Hypothalamus (tissue), 51 donors: ENCODE measurements at places on chromosomes 3 and 15.

DNA sequence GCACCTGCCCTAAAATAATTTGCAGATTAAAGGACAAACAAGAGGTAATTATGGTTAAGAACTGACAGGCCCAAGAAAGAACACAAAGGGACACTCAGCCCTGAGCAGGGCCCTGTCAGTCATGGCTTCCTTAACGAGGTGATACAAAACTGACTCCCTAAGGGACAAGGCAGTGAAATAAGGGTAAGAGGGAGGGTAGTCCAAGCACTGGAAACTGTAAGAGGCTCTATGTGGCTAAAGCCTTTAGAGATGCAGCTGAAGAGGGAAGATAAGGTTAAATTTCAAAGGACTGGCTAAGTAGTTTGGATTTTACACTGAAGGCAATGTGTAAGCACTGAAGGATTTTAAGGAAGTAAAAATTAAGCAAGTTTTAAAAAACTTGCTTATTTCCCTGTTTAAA is 3.9 kb downstream of the ATR start:
- no peak for DNase-seq

DNA sequence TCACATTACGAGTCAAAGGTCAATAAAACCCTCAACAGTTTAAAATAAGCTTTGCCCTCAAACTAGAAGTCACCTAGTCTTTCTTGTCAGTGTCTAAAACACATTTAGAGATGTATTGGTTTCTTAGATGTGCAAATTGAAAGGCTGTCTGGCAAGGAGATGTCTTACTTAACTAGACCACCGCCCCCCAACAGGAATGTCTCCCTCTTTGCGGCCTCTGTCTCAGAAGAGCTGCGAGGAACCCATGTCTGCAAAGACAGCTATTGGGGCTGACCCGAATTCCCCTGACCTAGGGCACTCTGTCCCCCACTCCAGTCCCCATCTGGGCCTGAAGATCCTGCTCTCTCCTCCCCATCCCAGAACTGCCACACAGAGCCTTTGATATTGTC is 46.3 kb downstream of the ZIC4 start:
- no peak for DNase-seq

- no peak for DNase-seq
Observed at GRCh38 chr15:35293353-35294130, 208.4 kb upstream of the NANOGP8 start.

DNA sequence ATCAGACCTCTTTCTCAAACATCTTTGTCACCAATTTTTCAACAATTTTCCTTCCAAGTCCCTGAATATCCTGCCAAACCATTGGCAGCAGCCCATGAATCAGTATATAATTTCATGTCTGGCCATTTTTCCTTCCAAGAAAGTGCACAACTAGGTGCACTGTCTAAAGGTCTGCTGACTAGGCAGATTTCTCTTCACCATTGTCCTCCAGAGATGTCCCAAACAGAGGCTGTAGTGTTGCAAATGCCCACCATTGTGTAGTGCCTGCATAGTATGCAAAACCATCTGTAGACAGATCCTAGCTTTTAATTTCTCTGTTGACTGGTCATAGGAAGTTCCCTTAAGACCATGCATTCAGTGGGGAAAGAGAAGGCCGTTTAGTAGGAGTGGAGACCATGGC is 25.0 kb upstream of the GOLGA6L2 start:
- DNase-seq: no peak

- no peak for DNase-seq
Observed at GRCh38 chr3:78580681-78581080, 1187.1 kb downstream of the ROBO1 start.

DNA sequence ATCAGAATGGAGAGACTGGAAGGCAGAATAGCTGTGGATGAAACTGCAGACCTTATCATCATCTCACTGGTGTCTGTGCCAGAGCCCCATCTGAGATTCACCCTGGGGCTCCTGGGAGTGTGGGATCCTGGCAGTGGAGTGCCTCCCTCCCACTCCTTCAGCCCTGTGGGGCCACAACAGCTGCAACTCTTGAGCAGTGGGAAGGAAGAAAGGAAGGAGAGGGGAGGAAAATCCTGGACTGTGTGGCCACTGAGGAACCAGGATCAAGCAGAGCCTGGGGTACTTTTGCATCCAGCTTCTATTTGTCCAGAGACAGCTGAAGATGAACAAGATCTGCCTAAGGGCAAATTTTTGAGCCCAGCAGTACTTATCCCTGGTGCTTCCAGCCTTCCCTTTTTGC is 13.1 kb upstream of the ALDH1A2 start:
- no peak for DNase-seq

DNA sequence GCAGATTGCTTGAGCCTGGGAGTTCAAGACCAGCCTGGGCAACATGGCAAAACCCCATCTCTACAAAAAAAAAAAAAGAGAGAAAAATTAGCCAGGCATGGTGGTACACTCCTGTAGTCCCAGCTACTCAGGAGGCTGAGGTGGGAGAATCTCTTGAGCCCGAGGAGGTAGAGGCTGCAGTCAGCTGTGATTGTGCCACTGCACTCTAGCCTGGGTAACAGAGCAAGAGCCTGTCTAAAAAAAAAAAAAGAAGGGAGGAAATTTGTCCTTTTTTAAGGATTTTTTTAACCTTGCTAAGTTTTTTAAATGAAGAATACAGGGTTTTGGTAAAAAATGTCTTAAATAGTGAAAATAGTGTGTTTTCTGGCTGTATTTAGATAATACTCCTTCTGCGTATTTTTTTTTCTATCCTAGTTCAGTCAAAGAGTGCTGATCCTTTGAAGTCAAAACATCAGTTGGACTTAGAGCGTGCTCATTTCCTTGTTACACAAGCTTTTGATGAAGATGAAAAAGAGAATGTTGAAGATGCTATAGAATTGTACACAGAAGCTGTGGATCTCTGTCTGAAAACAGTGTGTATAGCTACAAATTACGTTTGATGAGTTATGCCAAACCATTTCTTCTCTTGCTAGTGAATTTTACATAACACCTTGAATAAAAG is 11.1 kb downstream of the CAPN7 start:
- no peak for DNase-seq

- DNase-seq: no peak
Observed at GRCh38 chr3:89372456-89372855, 265.0 kb downstream of the EPHA3 start.

GRCh38 chr3:53191836-53192480 is 30.9 kb downstream of the PRKCD start:
- DNase-seq: no peak

GRCh38 chr3:38210141-38210757 is 44.9 kb downstream of the OXSR1 start:
- DNase-seq: no peak

DNA sequence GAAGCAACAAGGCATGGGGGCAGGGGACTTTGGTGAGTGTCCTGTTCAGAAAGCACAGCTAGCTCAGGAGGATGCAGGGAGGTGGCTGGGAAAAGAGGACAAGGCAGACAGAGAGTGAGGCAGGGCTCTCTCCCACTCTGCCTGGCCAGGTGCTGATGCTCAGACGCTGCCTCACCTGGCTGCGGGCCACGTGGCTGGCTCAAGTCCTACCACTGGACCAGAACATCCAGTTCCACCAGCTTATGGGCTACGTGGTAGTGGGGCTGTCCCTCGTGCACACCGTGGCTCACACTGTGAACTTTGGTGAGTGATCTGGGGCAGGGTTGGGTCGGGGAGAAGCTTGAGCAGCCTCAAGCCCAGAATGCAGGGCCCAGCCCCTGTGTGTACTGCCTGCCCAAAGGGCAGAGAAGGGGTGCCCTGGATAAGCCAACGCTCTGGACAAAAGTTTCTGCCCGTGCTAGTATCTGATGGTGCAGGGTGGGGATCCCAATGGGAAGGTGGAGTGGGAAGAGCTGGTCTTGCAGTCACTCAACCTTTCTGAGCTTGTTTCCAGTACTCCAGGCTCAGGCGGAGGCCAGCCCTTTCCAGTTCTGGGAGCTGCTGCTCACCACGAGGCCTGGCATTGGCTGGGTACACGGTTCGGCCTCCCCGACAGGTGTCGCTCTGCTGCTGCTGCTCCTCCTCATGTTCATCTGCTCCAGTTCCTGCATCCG is 20.9 kb downstream of the NOX5 start:
- DNase-seq: no peak

DNA sequence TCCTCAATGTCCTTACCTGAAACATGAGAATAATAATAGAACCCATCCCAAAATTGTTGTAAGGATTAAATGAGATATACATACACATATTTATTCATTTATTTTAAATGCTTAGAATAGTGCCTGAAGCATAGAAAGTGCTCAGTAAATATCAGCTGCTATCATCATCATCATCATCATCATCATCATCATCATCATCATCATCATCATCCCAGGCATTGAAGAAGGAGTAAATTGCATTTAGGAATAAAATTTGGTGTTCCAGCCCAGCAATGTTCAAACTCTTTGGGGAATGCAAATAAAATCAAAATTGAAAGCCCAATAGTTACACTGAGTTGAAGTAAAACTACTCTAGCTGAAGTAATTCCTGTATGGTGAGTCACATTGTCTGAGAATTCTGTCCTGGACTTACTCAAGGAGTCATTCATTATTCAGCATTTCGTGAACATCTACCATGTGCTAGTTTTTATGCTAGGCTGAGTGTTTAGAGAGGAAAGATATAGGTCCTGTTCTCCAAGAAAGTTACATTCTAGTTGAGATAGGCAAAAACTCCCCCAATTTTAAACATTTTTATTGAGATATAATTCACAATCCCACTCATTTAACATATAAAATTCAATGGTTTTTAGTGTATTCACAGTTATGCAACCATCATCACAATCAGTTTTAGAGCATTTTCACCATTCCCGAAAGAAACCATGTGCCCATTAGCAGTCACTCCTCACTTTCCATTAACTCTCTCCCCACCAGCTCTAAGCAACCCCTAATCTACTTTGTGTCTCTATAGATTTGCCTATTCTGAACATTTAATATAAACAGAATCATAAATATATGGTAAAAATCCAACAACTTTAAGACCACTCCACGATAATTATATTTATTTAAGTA is 107.2 kb downstream of the FRMD5 start:
- no peak for DNase-seq

DNA sequence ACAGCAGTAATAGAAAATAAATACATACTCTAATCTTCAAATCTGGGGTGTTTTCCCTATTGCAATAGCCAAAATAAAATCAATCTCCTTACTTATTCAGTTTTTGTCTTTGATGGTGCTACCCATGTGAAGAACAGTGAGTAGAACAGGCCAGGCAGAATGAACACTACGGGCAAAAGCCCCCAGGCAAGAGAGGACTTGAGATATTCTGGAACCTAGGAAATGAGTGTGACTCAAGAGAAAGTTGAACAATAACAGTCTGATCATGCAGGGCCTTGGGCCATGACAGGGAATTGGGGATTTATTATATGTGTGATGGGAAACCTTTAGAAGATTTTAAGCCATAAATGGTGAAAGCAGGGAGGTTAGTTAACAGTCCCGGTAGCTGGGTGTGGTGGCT is 14.0 kb upstream of the DUT start:
- DNase-seq: no peak

- DNase-seq: no peak
Observed at GRCh38 chr3:170703121-170703588, 117.3 kb upstream of the SLC7A14 start.

DNA sequence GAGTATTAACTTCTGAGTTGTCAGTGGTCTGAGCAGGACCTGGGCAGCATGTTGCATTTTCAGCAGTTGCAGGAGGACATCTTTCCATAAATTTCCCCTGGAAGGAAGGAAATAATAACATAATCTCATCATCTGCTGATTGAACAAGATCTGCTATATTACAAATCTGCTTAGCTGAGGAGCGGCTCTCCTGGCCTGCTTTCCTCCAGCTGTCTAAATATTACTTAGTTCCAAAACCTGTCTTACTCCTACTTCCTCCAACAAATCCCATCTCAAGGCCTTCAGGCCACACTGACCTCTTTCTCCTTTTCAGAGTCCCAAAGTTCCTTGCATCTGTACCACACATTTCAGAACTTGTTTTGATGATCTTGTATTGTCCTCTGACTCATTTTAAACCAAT is 364.4 kb upstream of the MCTP2 start:
- DNase-seq: no peak

DNA sequence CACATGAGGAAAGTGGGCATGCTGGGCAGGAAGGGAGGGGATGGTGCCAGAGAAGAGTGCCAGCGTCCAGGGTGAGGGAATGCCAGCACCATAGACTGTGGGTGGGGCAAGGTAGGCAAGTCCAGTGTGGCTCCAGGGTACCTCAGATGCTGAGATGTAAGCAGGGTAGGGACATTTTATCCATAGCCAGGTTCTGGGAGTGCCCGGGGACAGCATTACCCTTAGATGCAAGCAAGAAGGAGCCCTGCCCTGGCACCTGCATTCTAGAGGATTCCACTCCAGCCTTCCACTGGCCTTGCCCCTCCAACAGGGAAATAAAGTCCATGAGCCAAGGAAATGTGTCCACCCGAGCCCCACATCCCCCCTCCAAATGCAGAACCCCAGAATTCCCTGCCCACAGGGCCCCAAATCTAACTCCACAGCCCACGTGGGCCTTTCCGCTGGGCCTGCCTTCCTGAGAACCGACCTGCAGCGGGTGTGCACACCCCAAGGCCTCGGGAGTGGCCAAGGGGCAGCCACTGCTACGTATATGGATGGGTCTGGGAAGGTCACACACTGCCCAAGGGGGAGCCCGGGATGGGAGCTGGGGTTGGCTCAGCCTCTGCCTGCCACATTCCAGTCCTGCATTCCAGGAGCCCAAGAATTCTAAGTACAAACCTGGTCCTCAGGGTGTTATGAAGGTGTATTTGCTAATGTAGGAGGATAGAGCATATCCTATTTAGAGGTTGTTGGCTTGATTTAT is 20.3 kb upstream of the CYP11A1 start:
- no peak for DNase-seq

GRCh38 chr3:63521657-63522056 is 130.8 kb upstream of the SNTN start:
- no peak for DNase-seq

DNA sequence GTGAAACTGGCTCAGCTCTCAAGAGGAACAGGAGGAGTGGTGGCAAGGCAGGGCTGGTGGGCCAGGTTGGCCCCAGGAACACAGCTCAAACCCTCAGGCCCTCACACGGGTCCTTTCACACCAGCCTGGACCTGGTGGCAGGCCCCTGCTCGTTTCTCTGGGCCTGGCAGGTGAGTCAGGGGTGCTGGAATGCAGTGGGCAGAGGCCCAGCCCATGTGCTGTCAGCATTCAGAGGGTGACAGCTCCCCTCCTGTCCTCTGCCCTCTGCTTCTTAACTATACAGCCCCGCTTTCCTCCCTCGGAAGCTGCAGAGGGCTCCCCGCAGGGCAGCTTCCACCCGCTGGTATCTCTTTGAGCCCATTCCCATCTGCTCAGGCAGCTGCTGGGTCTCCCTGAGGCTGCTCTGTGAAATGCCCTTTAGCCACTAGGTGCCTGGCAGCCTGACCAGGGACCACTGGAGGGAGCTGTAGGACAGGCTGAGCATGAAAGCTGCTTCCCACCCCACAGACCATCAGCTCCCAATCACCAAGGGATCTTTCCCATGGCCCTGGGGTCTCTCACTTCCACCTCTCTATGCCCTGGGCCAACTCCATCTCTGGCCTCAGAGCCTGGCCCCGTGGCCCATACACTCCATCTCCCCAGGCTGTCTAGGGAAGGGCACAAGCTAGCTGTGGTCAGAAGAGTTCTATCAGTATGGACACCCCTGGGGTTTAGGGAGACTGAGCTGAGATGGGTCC is 24.8 kb downstream of the SHF start:
- DNase-seq: peak; percentile 75
